ENCODE measurements at places on chromosomes 1 and 21. TPM values are rescaled to one million over a fixed set of nuclear protein-coding genes. Genes with fewer than 3 reads are reported as not detected.

The HENMT1 gene
- 3.2 TPM for total RNA-seq

The SYCP1 gene
- not detected for total RNA-seq

The GJC2 gene
- total RNA-seq = 2.6 TPM

The BRDT gene
- not detected for total RNA-seq

Measured in uterus (tissue), 4 donors.